ENCODE measurements at places on chromosomes 1 and 21. TPM values are rescaled to one million over a fixed set of nuclear protein-coding genes. Genes with fewer than 3 reads are reported as not detected.

DNA sequence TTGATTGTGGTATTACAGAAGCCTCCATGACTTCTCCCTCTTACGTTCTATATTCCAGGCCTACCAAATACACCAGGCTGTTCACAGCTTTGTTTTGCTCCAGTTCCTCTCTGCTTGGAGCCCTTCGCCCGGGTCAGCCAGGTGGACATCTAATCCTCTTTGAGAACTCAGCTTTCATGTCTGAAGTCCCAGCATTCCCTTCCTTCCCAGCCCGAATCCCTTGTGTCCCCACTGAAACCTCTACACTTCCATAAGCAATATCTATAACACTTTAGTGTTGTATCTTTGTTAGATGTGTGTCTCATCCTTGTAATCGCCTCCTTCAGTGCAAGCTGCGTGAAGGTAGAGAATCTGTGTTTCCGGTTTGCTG, 1.9 kb downstream of the RNF11 start:
- H3K27ac ChIP-seq, result peak overlapping the region; percentile 98
- peaks cover 19% of the 10 kb centered on the region for H3K4me1 ChIP-seq
- no peaks in the 10 kb centered on the region for H3K27me3 ChIP-seq
- no peaks in the 10 kb centered on the region for H3K36me3 ChIP-seq

- H3K27ac ChIP-seq, result no peak overlapping the region
- no peaks in the 10 kb centered on the region for H3K27me3 ChIP-seq
- H3K4me3 ChIP-seq, result no peak overlapping the region
Measured at GRCh38 chr1:41622859-41623732, 138.6 kb upstream of the EDN2 start.

- no peak overlapping the region for H3K4me3 ChIP-seq
- H3K27me3 ChIP-seq, result no peaks in the 10 kb centered on the region
- no peak for DNase-seq
- H3K4me1 ChIP-seq, result no peaks in the 10 kb centered on the region
- no peak overlapping the region for H3K27ac ChIP-seq
Measured at GRCh38 chr1:117188816-117189437, 21.8 kb downstream of the VTCN1 start.

DNA sequence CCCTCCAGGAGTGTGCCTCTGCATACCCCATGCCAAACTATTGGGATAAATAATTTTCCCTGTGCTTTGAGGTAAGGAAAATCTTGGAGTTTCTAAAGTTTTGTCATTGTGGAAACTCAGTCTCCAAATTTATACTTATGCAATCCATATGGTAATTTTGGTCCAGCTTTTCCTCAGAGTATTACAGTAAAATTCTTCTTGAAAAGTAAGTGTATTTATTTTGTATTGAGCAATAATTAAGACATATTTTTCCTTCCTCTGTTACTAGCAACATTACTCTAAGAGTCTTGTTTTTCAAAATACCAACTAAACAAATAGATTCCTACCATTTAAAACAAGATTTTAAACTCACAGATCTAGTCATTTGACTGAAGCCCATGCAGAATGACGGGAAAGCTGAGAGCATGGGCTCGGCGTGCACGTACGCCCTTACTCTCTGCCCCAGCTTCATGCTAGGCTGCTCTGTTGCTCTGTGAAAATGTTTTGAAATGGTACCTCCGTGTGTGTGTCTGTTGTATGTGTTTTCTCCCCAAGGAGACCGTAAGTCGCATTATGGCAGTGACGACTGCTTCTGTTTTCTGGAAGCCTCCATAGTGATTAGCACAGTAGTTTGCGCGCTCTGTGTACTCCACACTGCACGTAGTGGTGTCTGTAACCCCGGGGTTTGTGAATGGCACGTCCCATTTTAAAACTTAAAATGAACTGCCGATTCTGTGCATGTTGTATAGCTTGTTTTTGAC, 165.3 kb downstream of the SDCCAG8 start:
- peak; percentile 33 for DNase-seq
- peak overlapping the region; percentile 83 for H3K27ac ChIP-seq
- H3K36me3 ChIP-seq, result peaks cover 11% of the 10 kb centered on the region
- peaks cover 16% of the 10 kb centered on the region for H3K4me1 ChIP-seq
- H3K27me3 ChIP-seq, result no peaks in the 10 kb centered on the region
- H3K4me3 ChIP-seq, result peak overlapping the region; percentile 61

DNA sequence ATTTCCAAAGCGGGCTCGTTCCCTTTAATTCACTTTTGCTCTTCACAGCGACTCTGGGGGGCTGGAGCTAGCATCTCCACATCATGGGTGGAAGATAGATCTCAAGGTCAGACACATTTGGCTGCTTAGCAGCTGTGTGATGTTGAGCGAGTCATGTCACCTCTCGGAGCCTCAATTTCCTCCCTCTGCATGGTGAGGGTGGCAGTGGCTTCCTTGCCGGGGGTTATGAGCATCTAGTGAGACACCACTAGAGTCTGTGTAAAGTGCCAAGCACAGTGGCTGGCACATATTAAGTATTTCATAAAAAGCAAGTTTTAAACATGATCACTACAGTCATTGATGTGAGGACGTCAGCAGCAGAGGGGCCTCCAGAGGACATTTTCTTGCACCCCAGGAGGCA, 16.9 kb upstream of the ECE1 start:
- DNase-seq, result no peak
- H3K27me3 ChIP-seq, result no peaks in the 10 kb centered on the region
- H3K4me3 ChIP-seq, result no peak overlapping the region
- H3K36me3 ChIP-seq, result no peaks in the 10 kb centered on the region

- H3K36me3 ChIP-seq, result no peaks in the 10 kb centered on the region
- H3K4me3 ChIP-seq, result no peak overlapping the region
- no peaks in the 10 kb centered on the region for H3K4me1 ChIP-seq
- no peaks in the 10 kb centered on the region for H3K27me3 ChIP-seq
- H3K27ac ChIP-seq, result no peak overlapping the region
- peak; percentile 56 for DNase-seq
Measured at GRCh38 chr1:199422206-199422605, 605.3 kb upstream of the NR5A2 start.

GRCh38 chr21:35274923-35275322, 225.8 kb upstream of the RUNX1 start:
- no peaks in the 10 kb centered on the region for H3K36me3 ChIP-seq
- H3K4me1 ChIP-seq, result no peaks in the 10 kb centered on the region
- DNase-seq, result no peak
- no peak overlapping the region for H3K4me3 ChIP-seq
- H3K27me3 ChIP-seq, result no peaks in the 10 kb centered on the region
- H3K27ac ChIP-seq, result no peak overlapping the region

DNA sequence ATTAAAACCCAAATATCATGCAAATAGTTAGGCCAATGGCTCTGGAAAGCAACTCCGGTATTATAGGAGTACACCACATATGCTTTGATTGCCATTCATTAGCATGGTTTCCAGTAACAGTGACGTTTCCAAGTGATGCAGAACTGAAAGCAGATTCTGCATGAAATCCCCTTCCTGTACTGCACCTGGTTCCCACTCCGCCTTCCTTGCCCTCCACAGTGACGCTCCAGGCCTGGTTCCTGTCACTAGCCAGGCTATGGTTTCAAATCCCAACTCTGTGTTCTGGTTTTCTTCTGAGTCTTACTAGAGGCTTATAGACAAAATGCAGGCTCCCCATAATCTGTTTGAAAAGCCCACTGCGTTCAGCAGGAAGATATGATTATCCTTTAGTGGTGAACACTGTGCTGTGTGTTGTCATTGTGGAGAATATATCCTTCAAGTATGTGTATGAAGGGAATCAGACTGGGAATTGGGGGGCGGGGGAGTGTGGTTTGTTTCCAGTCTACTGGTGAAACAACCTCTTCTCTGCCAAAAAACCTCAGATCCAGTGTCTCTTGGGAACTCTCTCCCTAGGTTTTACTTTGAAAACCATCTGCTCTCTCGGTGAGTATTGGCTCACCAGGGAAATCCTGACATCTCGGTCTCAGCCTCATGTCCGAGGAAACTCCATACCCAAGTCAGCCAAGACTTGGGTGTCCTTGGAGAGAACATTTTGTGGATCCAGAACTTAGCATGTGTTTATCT, 78.7 kb downstream of the TYW3 start:
- no peak overlapping the region for H3K4me3 ChIP-seq
- H3K27me3 ChIP-seq, result no peaks in the 10 kb centered on the region
- no peaks in the 10 kb centered on the region for H3K4me1 ChIP-seq
- no peaks in the 10 kb centered on the region for H3K36me3 ChIP-seq
- no peak overlapping the region for H3K27ac ChIP-seq
- no peak for DNase-seq

DNA sequence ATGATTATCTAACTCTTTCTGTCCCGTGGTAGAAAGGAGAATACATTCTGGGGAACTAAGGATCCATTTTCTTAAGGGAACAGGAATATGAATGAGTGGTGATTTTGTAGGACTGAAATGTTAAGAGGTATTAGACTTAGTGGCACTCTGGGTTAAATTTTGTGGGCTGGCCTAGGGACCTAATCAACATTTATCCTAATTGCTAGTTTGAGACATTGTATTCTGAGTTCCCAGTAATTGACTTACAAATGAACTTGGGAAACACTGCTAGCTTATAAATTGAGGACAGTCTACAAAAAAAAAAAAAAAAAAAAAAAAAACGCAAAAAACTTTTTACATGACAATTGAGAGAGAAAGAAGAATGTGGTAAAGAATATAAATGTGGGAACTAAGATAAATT, 136.6 kb upstream of the ZP4 start:
- no peaks in the 10 kb centered on the region for H3K27me3 ChIP-seq
- DNase-seq, result no peak
- no peaks in the 10 kb centered on the region for H3K4me1 ChIP-seq
- H3K27ac ChIP-seq, result no peak overlapping the region
- H3K36me3 ChIP-seq, result no peaks in the 10 kb centered on the region

DNA sequence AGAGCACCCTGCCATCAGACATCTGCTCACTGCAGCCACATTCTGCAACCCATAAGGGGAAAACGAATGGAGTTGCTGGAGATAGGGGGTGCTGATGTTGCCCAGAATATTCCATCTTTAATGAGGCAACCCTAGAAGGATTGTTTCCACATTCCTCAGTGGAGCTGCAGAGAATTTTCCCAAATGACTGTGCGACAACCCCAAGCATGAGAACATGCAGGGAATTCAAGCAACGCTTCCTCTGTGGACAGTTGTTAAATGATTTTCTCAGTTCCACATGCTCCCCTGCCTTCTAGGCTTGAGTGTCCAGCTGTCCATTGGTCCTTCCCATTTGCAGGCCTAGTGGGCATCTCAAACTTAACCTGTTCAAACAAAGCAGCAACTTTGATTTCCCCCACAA, 20.5 kb upstream of the UBL4B start:
- DNase-seq, result no peak
- H3K4me1 ChIP-seq, result no peaks in the 10 kb centered on the region
- no peak overlapping the region for H3K27ac ChIP-seq
- H3K4me3 ChIP-seq, result no peak overlapping the region

DNA sequence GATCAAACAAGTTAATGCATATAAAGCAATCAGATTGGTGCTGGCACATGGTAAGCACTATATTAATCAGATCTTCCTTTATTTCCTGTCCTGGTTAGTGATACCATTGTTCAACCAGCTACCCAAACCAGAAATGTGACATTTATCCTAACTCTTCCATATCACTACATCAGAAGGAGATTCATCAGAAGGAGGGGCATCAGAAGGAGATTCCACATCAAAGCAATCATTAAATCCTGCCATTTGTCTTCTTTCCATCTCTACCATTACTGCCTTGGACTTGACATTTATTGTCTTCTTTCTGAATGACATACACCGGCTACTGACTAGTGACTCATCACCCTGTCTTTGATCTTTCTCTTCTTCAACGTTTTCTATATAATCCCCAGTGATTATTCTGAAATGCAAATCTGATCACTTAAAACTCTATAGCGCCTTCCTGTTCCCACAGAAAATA, 75.0 kb downstream of the DNM3 start:
- no peak overlapping the region for H3K4me3 ChIP-seq
- no peak for DNase-seq
- no peak overlapping the region for H3K27ac ChIP-seq
- H3K36me3 ChIP-seq, result no peaks in the 10 kb centered on the region
- no peaks in the 10 kb centered on the region for H3K27me3 ChIP-seq
- no peaks in the 10 kb centered on the region for H3K4me1 ChIP-seq

DNA sequence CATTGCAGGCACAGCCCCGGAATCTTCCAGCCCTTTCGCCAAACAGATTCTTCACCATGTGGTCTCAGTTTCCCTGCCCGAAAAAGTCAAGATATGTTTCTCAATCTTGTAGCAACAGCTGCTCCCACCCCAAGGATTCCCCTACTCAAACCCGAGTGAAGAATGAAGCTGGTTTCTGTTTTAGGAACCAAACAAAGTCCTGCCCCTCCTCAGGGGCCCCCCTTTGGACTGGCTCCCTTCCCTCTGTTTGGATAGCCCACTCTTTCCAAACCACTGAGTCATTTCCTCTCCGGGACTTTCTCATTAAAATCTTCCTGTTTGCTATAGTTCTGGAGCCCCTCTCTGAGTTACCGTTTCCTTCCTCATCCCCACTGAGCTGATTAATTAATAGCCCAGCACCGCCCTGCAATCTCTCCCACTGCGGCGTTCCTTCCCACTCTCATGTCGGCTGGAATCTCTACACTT, 100.9 kb downstream of the TSEN15 start:
- H3K27ac ChIP-seq, result no peak overlapping the region
- peaks cover 8% of the 10 kb centered on the region for H3K4me1 ChIP-seq
- no peaks in the 10 kb centered on the region for H3K36me3 ChIP-seq
- DNase-seq, result peak; percentile 26

DNA sequence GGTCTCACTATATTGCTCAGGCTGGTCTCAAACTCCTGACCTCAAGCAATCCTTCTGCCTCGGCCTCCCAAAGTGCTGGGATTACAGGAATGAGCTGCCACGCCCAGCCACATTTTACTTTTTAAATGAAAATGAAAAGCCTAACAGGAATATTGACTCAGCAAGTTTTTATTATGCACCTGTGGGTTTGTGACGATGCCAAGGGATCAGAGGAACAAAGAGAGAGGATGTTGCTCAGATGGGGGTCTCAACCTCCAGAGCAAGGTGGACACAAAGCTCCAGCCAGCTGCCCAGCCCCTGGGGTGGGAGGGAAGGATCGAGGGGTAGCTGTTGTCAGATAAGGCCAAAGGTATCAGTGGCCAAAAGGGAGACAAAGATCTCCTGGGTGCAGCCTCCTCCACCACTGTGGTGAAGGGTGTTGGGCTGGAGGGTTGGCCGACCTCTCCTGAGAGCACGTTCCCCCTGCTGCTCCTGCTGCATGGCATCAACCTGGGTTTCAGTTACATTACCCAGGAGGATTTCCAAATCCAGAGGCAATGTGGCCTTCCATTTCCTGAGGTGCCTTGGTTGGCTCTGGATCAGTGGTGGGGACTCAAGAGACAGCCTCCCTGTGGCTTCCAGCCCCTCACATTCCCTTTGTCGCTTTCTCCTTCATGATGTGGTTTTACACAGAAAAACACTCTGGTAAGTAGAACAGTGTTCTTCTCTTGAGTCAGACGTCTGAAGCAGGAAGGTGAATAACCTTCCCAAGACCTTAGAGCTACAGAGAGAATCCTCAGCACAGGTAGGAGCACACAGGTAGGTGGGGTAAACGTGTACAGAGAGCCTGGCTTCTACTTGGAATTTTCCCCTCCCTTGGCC, 34.2 kb downstream of the ZNF496 start:
- no peak overlapping the region for H3K4me3 ChIP-seq
- no peak overlapping the region for H3K27ac ChIP-seq
- no peak for DNase-seq
- H3K4me1 ChIP-seq, result peaks cover 21% of the 10 kb centered on the region

Gene GBP2
- 4.6 TPM for total RNA-seq

Gene LCE1B
- not detected for total RNA-seq

Gene LCE6A
- total RNA-seq, result not detected

Gene RAB42
- total RNA-seq, result 2.1 TPM

Gene SLFNL1
- 0.14 TPM for total RNA-seq

Gene HPCAL4
- 0.20 TPM for total RNA-seq

Gene ASPM
- total RNA-seq, result 3.9 TPM

Gene RBM34
- total RNA-seq, result 102 TPM
